ENCODE measurements at places on chromosomes 6 and 20. TPM values are rescaled to one million over a fixed set of nuclear protein-coding genes. Genes with fewer than 3 reads are reported as not detected.

GRCh38 chr6:68468244-68468884 is 166.7 kb upstream of the ADGRB3 start:
- no peaks in the 10 kb centered on the region for H3K36me3 ChIP-seq
- H3K27ac ChIP-seq, result no peak overlapping the region
- DNase-seq, result no peak
- no peaks in the 10 kb centered on the region for H3K4me1 ChIP-seq

GRCh38 chr6:142884214-142885035 is 60.6 kb downstream of the HIVEP2 start:
- H3K4me3 ChIP-seq, result no peak overlapping the region
- H3K4me1 ChIP-seq, result peaks cover 10% of the 10 kb centered on the region
- peak overlapping the region; percentile 75 for H3K27ac ChIP-seq
- no peaks in the 10 kb centered on the region for H3K27me3 ChIP-seq
- H3K36me3 ChIP-seq, result no peaks in the 10 kb centered on the region

DNA sequence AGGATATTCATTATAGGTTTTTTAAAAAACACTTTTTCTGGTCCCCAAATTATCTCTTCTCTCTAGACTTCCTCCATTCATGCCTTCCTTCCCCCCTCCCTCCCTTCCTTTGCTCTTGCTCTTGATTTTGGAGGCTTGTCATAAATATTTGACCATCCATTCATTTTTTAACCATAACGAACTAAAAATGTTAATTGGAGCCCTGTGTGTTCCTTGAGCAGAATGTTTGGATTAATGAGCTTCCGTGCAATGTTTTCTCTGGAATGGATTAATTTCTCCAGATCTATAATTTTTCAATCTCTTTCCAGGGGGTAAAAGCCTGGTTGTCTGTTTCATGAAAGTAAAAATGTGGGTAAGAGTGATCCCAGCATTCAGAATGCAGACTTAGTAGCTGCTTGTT is 155.5 kb downstream of the ESR1 start:
- H3K36me3 ChIP-seq, result no peaks in the 10 kb centered on the region
- no peak overlapping the region for H3K4me3 ChIP-seq
- DNase-seq, result no peak
- H3K27ac ChIP-seq, result no peak overlapping the region
- H3K4me1 ChIP-seq, result no peaks in the 10 kb centered on the region
- H3K27me3 ChIP-seq, result no peaks in the 10 kb centered on the region

Gene ID4
- total RNA-seq, result 60.4 TPM
